Cerebellar nuclear complex (tissue), 1 donor: ENCODE measurements at places on chromosomes 2 and 18.

DNA sequence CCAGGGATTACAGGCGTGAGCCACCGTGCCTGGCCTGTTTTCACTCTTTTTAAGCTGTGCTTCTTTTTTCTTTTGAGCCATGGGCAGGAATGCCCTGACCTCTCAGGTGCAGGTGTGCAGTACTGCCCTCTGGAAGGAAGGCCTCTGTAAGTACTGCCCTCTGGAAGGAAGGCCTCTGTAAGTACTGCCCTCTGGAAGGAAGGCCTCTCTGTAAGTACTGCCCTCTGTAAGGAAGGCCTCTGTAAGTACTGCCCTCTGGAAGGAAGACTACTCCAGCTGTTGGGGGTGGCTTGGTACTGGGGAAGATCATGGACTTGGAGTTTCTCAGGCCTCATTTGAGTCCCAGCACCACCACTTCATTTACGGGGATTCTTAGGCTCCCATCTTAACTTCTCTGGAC is 248.5 kb upstream of the ID2 start:
- DNase-seq: no peak

- no peak for DNase-seq
Observed at GRCh38 chr2:159366538-159366937, 80.0 kb upstream of the WDSUB1 start.

DNA sequence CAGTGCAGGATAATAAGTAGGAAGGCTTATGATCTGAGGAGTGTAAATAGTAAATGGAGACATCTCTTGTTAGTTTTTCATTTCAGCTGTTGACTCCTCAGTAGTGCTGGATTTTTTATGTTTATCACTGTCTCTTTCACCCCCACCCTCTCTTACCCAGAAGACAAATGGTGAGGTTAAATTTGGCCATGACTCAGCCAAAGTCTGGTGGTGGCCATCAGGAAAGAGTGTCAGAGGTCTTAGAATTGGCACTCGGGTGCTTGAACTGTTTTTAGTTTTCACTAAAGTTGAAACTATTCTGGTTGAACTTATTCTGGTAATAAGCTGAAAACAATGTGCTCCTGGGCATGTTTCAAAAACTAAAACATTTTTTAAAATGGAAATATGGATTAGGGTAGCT is 123.3 kb downstream of the FHOD3 start:
- no peak for DNase-seq

GRCh38 chr2:135790423-135790822 is 46.6 kb downstream of the LCT start:
- DNase-seq: no peak

GRCh38 chr2:112152476-112153178 is 14.4 kb downstream of the FBLN7 start:
- no peak for DNase-seq
